ENCODE measurements at places on chromosomes 1 and 21.

- DNase-seq, result no peak
These were observed 1.1 kb upstream of the CSF1 start for GRCh38 chr1:109909561-109909960.

GRCh38 chr1:231991231-231991630 lies 364.6 kb downstream of the DISC1 start:
- no peak for DNase-seq

DNA sequence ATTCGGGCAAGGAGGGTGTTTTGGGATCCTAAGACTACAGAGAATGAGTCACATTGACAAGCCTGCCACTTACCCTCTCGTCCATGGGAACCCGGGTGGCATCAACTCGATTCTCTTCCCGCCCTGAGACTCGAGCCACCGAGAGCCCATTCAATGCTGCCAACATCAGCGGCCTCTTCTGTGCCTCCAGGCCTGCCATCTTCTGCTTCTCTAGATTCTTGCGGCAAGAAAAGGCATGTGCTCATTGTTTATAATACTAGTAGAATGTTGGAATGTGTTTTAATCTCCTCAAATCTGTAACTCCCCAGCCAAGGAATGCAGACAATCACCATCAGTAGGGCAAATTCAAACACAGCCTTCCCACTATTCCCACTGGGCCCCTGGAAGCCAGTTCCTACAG lies 96.9 kb downstream of the SMYD2 start:
- DNase-seq, result no peak

DNA sequence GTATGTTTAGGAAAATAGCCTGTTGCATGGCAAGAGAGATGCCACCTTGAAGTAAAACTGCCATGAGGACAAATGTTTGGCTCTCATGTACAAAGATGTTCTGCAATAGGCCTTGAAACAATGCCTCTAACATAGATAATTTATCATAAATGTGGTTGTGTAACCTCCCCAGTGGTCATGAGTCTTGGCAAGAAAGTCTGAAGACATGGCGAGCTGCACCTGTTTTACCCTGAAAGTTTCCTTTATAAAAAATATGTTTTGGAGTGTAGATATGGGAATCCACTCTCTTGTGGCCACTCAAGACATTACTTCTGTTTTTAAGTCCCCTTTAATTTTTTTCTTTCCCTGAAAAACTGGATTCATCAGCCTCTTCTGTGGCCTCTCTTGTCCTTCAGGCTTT lies 2217.1 kb downstream of the NCAM2 start:
- DNase-seq, result no peak

DNA sequence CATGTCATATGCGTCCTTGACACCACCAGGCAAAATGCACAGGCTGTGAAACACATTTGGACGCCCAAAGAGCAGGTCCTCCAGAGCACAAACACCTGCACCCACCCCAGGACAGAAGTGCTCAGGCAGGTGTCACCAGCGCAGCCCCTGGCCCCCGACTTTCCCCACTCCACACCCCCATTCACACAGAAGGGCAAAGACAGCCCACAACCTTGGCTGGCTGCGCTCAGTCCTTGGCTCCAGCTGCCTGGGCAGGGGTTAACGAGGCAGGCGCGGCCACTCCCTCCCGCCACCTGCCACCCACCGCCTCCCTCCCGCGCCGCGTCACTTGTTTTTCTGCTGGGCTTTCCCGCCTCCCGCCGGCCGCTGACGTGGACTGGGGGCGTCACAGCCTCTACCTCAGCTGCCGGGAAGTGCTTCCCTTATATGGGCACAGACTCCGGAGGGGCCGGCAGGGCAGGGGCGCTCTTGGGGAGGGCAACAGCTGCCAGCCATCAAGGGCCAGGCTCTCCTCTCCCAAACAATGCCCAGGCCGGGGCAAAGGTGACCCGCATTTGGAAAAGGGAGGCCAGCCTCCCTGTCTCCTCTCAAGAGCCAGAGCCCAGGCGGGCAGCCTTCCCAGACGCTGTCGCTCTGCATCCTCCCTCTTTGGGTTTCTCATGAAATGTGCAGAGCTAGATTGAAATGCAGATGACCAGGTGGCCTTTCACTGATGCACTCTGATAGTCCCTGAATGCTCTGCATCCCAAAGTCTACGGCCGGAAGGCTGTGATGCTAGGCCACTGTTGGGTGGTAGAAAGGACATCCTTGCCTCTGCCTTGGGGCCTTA lies 14.8 kb upstream of the BTG2 start:
- DNase-seq, result peak; percentile 94

DNA sequence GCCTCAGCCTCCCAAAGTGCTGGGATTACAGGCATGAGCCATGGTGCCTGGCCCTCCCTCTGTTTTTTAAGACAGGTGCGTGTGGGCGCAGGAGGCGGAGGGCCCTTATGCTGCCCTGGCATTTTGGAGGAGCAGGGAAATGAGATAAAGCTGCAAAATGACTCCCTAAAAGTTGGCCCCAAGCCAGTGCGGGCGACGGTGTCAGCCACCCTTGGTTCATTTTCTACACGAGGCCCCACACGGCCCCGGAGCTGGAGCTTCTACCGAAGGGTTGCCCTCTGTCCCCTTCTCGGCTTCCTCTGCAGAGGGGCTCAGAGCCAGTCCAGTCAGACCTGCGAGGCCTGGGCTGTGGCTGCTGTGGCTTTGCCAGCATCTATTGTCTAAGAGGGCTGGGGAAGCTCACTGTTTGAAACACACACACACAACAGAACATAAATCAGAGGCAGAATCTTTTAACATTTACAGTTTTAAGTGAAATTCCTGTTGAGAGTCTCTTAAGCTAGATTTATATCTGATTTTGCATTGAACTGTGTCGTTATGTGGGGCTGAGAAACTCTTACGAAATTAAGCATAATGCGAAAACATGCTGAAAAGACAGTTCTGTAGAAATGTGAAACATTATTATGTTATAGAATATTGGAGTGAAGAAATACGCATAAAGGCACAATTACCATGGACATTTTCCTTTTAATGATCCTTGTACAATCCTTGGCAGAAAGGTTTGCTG lies 255.9 kb downstream of the CAMTA1 start:
- no peak for DNase-seq

- no peak for DNase-seq
These were observed 68.8 kb downstream of the ITGB3BP start for GRCh38 chr1:63454269-63454668.

DNA sequence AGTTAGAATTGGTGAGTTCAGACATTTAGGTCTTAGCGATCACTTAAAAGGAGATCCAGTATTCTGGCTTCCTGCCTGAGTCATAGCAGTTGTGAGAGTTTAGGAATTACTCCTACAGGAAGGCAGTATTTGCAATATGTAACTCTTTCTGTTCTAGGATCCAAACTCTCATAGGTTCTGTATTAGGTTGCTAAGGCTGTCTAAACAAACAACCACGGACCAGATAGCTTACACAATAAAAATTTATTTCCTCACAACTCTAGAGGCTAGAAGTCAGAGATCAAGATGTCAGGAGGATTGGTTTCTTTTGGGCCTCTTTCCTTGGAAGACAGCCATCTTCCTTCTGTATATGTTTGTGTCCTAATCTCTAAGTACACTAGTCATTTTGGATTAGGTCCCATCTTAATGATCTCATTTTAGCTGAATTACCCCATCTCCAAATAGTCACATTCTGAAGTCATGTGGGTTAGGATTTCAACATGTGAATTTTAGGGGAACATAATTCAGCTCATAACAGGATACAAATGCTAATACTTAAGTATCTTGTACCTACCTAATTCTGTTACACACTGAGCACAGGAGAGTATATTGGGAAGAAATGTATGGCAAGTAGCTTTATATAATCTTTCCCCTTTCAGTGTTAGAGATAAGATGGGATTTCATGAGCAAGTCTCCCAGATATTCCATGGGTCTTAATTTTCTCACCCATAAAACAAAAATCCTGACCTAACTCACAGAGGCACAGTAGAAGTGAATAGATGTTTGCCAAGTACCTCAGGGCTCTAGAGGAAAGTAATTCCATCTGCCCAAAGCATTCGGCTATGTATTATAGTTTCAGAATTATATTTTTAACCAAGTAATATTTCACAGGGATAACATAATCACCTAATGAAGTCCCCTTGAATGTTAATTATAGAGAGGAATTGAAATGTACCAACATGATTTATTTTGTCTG lies 144.4 kb downstream of the PTBP2 start:
- DNase-seq, result no peak

- DNase-seq, result no peak
These were observed 71.7 kb downstream of the TOMM20 start for GRCh38 chr1:235056937-235057336.

GRCh38 chr1:224733027-224733911 lies 117.2 kb downstream of the CNIH3 start:
- peak; percentile 29 for DNase-seq

DNA sequence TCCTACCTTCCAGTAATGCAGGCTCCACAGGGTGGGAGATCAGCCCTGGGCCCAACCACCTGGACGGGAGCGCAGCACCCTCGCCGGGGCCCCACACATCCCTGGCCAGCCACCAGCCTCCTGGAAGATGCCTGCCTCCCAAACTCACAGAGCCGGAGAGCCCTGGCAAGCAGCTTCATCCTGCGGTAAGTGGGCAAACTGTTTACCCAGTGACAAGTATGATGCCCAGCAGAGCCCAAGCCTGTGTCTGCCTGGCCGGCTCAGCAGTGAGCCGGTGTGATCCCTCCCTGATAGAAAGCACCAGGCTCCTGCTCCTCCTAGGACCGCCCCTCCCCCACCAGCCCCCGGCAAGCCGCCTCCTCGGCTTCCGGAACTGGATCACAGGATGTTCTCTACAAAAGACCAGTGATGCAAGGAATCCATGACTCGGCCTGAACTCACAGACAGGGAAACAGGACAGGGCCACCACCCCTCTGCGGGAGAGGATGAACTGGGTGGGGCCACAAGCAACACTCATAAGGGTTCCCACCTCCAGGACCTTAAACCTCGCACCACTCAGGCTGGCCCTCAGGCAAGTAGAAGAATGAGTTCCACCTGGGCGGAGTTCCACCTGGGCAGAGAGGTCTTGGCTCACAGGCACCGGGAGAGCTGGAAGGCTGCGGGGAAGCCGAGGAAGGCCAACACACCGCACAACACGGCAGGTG lies 7.9 kb downstream of the ACOT7 start:
- no peak for DNase-seq

GRCh38 chr1:199747984-199748383 lies 279.5 kb upstream of the NR5A2 start:
- no peak for DNase-seq

GRCh38 chr1:229360420-229360819 lies 17.6 kb upstream of the CCSAP start:
- no peak for DNase-seq

- no peak for DNase-seq
These were observed 45.0 kb downstream of the VAV3 start for GRCh38 chr1:107919953-107920352.

DNA sequence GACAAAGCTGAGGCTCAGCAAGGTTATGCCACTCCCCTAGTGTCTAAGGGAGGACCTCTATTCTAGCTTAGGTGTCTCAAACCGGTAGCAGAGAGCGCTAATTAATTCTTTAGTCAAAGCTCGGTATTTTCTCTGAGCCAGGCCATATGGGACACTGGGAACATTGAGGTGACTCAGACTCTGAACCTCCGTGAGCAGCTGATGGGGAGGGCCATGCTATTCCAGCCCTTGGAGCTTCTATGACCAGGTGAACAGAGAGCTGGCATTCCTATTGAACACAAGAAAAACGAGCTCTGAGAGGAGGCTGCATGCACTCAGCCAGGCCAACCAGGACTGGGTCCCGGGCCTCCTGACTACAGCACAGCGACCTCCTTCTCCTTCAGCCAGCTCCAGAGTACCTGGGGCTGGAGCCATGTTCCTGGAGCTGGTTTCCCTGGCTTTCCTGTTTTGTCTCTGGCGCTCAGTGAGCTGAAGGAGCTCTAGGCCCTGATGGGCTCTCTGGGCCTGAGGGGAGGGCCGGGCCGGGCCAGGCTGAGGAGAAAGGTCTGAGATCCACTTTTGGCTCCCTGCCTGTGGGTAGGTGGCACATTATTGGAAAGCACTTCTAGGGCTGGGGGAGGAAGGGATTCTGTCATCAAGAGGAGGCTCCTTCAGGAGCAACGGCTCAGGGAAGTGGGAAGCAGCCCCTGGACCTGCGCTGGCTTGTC lies 37.0 kb downstream of the SLC9A1 start:
- no peak for DNase-seq

- DNase-seq, result no peak
These were observed 53.6 kb upstream of the ZNF644 start for GRCh38 chr1:91075233-91076135.

DNA sequence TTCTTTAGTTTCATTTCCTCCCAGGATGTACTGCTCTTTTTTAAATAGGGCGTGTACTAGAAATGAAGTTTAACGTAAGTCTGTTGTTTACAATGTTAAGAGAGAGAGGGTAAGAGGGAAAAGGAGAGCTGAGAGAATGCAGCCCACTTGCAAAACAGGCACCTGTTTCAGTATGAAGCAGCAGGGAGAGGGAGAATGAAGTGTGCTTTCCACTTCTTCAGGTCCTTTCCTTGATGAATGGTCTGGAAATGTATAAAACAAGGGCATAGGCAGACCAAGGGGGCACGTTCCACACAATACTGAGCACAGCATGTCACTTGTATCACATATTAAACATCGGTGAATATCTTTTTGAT lies 2.0 kb downstream of the KCNA3 start:
- DNase-seq, result no peak

GRCh38 chr1:8966606-8967005 lies 20.9 kb downstream of the CA6 start:
- no peak for DNase-seq

DNA sequence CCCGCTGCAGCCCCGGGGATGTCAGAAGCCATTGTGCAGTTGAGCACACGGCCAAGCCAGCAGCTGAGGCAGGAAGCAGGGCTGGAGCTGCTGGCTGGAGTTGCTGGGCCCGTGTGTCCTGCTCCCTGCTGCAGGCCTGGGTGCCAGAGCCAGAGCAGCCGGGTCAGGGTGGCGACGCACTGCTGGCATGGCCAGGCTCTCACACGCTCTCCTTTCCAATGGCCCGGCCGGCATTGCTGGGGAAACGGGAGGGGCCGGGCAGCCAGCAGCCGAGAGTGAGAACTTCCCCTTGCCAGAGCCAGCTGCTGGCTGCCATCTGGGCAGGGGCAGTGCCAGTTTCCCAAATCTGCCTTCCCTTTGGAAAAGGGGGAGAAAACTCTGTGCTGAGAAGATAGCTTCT lies 82.4 kb upstream of the PROX1 start:
- DNase-seq, result no peak

DNA sequence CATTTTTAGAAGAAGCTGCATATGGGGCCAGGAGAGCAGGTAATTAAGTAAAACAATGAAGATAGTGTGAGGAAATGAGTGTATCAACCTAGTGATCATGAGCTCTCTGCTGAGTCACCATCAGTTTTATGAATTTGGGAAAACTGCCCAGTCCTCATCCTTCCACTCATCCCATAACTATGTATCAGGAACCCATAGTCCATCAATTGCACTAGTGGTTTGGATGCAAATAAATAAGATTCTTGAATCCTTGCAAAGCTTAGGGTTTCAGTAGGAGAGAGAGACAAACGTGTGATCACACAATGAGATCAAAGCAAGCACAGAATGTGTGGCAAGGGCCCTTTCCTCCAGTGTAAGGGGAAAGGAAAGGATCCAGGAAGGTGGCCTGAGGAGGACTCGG lies 145.6 kb downstream of the ZZZ3 start:
- DNase-seq, result no peak

Data from testis (tissue), 5 donors.